ENCODE measurements at places on chromosomes 4 and X. TPM values are rescaled to one million over a fixed set of nuclear protein-coding genes. Genes with fewer than 3 reads are reported as not detected.

TEC gene
- 1.4 TPM for total RNA-seq

ZNF630 gene
- 1.4 TPM for total RNA-seq

UCHL1 gene
- total RNA-seq = 770 TPM

ASB11 gene
- not detected for total RNA-seq

RAI2 gene
- not detected for total RNA-seq

OTC gene
- total RNA-seq = not detected

RHOXF2 gene
- not detected for total RNA-seq
